ENCODE measurements at places on chromosomes 7 and 10.
A peak's percentile ranks its signal among the peaks of the same experiment; 100 is the strongest.

DNA sequence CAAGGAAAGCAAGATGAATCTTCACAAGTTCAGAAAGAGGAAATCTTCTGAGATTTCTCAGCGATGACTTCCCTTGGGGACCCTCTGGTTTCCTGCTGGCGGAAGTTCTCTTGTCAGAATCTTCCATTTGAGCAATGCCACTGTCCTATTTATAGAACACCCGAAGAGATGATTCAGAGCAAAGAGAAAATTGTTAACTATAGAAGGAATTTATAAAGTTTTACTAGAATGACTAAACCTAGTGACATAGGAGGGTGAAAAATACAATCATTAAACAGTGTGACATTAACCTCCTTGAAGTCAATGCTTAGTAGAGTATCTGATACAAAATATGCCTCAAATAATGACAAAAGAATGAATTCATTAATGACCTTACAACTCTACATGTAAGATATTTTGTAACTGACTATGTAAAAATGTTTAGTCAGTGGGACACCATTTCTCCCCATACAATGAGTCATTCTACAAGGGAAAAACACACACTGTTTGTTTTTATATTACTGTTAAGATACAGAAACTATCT, 206.5 kb upstream of the CNTNAP2 start:
- DNase-seq, result no peak

DNA sequence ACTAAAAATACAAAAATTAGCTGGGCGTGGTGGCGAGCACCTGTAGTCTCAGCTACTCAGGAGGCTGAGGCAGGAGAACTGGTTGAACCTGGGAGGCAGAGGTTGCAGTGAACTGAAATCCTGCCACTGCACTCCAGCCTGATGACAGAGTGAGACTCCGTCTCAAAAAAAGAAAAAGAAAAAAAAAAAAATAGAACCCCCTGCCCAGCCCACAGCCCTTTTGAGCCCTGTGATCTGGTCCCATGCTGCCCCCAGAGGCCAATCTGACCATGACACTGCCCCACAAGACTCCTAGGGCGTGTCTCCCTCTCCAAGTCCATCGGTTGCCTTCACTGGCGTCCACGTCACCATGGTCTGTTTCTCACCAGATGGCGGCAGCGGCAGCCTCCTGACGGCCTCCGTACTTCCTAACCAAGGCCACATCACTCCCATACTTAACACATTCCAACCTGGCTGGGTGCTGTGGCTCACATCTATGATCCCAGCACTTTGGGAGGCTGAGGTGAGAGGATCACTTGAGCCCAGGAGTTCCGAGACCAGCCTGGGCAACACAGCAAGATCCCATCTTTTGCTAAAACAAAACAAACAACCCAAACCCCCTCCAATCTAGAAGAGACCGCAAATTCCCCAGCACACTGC, 18.0 kb downstream of the STX1A start:
- peak; percentile 60 for DNase-seq

- DNase-seq, result no peak
Observed at GRCh38 chr10:5775685-5776084, 37.5 kb downstream of the GDI2 start.

DNA sequence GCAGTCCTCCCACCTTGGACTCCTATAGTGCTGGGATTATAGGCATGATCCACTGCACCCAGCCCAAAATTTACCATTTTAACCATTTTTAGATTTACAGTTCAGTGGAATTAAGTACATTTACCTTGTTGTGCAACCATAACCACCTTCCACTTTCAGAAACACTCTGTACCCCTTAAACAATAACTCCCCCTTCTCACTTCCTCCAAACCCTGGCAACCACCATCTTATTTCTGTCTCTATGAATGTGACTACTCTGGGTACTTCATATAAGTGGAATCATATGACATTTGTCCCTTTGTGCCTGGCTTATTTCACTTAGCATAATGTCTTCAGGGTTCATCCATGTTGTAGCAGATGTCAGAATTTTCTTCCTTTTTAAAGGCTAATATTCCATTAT, 33.6 kb downstream of the SUFU start:
- no peak for DNase-seq

GRCh38 chr7:25758559-25758958, 393.4 kb upstream of the NFE2L3 start:
- DNase-seq, result no peak

DNA sequence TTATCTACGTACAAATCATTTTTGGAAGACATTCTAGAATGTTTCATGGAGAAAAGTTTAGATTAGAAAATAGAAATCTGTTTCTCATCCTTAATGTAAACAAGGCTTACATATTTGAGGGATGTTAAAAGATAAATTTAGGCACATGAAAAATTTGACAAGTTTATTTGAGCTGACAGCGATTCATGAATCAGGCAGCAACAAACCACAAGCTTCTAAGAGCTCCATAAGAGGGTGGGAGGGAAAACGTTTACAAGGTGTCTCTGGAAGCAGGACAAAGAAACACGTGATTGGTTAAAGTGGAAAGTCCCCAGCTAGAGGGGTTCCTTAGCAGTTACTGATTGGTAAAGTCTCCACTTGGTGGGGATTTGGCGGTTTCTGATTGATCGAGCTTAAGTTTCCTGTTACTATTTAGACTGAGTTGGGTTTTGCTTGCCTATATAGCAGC, 228.9 kb upstream of the PITRM1 start:
- no peak for DNase-seq

GRCh38 chr10:21724020-21724589, 190.1 kb downstream of the MLLT10 start:
- no peak for DNase-seq

DNA sequence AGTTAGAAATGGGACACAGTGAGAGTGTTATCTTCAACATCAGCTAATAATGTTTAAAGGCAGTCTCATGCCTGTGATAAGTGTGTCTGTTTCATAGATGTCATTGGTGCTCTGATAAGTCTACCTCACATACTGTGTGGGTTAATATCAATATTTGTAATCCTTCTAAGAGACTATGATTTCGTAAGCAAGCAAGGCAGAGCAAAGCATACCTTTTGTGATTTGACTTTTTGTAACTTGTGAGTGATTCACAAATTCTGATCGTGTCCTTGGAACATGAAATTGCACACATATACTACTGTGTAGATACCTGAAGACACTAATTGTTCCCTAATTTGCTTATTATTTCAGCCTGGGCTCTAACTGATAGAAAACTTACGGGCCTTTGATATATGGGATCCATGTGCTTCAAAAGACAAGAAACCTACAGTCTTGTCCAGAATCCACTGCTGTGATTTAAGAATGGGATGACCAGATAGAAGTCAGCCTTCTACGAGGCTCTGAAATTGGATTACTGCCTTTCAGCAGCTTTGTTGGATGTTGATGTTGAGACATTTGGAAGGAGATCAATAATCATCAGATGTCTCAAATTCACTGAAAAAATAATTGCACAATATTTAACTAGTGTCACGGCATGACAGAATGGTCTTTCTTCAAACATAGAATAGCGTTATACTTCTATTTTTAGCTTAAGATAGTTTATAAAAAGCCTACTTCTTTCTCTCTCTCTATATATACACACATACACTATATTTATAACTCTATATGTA, 63.2 kb upstream of the KLF6 start:
- no peak for DNase-seq

- DNase-seq, result peak; percentile 81
Observed at GRCh38 chr7:128236924-128237586, 4.0 kb upstream of the LEP start.

GRCh38 chr7:30932562-30932961, 20.9 kb downstream of the AQP1 start:
- no peak for DNase-seq

- DNase-seq, result no peak
Observed at GRCh38 chr7:90677486-90678404, 81.6 kb downstream of the CDK14 start.

- DNase-seq, result no peak
Observed at GRCh38 chr10:124088915-124089314, 4.5 kb downstream of the CHST15 start.

DNA sequence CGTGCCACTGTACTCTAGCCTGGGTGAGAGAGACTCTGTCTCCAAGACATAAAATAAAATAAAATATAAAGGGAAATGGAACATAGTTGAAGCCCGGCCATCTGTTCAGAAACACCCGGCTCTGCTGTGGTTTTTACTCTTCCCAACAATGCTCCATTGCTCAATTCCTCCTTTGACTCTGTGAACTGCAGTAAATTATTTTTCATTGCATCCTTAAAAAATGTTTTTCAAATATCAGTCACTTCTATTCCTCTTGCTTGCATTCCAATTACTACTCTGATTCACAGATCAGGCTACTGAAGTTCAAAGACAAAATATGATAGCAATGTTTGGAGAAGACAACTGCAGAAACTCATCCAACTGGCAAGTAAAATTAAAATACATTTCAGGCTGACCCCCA, 983.0 kb downstream of the SORCS1 start:
- DNase-seq, result no peak

GRCh38 chr7:147279514-147279913, 1162.9 kb downstream of the CNTNAP2 start:
- no peak for DNase-seq

DNA sequence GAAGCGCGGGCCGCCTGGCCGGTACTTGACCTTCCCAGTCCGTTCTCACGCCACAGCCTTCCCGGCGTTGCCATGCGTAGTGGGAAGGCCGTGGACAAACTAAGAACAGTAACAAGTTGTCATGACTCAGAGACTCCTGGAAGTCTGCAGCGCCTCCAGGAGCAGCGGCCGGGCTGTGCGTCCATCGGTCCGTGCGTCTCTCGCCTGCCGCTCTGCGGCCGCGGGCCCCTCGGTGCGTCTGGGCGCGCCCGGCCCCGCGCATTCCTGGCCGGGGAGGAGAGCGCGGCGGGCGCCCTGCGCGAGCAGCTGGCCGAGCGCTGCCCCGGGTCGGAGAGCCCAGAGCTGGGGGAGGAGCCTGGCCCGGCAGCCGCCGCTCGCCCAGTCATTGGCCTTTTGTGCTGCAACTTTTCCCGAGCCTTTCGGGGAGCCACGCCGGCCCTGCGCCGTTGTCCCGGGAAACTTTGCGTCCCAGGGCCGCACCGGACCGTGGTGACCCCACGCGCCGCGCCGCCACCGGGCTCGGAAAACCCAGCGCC, 123.7 kb downstream of the TACC2 start:
- DNase-seq, result peak; percentile 57

GRCh38 chr10:77638321-77639101, 903 bp upstream of the KCNMA1 start:
- DNase-seq, result no peak

- DNase-seq, result no peak
Observed at GRCh38 chr10:117501460-117502035, 41.0 kb upstream of the EMX2 start.

DNA sequence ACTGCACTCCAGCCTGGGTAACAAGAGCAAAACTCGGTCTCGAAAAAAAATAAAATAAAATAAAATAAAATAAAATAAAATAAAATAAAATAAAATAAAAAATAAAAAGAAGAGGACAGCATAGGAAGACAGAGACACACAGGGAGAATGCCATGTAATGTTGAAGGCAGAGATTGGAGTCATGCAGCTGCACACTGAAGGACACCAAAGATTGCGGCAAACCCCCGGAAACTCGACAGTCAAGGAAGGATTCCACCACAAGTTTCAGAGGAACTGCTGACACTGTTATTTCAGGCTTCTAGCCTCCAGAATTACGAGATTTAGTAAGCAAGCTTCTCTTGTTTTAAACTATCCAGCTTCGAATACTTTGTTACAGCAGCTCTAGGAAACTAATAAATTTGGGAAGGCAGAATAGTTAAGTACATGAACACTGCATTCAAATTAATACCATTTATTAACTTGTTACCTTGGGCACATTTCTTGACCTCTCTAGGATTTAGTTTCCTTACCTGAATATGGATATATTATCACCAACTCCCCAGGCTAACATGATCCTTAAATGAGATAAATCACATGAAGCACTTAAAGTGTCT, 9.5 kb downstream of the CPED1 start:
- peak; percentile 92 for DNase-seq

DNA sequence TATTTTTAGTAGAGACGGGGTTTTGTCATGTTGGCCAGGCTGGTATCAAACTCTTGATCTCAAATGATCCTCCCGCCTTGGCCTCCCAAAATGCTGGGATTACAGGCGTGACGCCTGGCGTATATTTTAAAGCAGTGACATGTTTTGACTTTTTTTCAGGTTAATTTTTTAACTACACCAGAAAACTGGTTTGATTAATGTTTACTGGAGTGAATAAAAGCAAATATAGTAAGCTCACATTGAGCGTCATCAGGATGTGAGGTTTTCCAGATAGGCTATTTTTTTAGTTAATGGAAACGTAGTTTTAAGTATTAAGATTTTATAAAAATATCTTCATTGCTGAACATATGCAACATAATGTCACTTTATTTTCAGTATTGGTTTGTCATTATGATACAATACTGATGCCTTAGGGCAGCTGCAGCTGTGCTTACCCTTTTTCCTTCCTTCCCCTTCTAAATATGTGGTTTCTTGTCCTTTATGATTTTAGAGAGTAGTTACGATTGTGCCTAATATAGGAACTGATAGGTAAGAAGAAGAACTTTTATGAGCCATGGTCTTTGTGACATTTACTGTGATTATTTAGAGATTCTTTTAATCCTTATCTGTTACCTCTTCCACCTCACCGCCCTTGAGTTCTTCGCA, 37.3 kb downstream of the TMEM60 start:
- DNase-seq, result no peak

DNA sequence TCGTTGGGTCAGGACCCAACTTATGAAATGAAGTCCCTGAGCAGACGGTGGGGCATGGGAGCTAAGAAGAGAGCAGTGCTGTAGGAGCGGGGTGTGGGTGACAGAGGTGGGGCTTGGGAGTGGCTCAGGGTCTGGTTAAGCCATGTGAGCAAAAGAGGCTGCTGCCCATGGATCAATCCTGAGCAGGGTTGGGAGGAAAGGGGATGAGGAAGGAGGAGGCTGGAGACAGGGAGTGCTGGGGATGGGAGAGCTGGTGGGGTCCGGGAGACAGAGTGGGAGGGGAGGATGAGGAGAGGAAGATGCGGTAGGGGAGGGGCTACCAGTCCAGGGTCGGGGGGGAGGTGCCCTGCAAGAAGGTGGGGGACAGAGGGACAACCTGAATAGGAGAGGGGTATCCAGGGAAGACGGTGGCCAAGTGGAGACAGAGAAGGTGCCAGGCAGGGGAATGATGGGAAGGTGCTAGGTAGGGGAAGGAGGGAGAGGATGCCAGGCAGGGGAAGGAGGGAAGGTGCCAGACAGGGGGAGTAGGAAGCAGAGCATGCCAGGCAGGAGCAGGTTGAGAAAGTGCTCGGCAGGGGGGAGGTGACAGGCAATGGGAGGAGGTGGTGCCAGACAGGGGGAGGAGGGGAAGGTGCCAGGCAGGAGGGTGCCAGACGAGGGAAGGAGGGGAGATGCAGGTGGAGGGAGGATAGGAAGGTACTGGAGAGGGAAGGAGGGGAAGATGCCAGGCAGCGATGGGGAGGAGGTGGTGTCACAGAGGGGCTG, 27.5 kb upstream of the SMARCD3 start:
- DNase-seq, result no peak

- DNase-seq, result no peak
Observed at GRCh38 chr7:126778101-126778500, 474.6 kb downstream of the GRM8 start.

DNA sequence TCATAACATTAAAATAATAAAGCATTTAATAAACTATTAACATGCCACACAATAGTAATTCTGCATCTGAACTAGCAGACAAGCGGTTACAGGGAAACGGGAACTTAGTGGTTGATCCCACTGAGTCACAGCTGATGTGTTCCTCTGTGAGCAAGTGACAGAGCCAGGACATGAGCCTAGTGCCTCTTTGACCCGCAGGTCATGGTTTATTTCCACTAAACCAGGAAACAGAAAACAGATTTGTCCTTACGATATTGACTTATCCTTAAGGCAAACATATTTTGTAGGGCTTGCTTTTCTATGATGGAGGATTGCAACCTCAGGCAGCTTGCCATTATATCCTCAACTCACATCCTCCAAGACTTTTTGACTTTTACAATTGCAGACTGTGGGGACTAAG, 987.3 kb downstream of the CCSER2 start:
- no peak for DNase-seq
